ENCODE measurements at places on chromosomes 2 and 18.

DNA sequence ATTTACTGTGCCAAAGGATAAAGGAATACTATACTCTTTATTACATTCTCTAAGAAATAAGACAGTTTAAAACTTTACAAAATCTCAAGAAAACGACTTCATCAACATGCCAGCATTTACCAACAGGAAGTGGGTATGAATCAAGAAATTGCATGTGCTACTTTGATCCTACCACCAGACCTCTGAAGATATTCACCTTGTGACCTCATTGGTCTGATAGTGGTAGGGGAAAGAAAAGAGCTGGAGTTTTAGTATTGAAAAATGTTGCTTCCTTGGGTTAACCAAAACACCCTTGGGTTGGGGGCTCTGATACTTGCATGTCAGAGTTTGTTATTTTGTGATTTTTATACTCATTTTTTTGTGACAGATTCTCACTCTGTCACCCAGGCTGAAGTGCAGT lies 84.1 kb upstream of the LPIN2 start:
- DNase-seq = no peak

DNA sequence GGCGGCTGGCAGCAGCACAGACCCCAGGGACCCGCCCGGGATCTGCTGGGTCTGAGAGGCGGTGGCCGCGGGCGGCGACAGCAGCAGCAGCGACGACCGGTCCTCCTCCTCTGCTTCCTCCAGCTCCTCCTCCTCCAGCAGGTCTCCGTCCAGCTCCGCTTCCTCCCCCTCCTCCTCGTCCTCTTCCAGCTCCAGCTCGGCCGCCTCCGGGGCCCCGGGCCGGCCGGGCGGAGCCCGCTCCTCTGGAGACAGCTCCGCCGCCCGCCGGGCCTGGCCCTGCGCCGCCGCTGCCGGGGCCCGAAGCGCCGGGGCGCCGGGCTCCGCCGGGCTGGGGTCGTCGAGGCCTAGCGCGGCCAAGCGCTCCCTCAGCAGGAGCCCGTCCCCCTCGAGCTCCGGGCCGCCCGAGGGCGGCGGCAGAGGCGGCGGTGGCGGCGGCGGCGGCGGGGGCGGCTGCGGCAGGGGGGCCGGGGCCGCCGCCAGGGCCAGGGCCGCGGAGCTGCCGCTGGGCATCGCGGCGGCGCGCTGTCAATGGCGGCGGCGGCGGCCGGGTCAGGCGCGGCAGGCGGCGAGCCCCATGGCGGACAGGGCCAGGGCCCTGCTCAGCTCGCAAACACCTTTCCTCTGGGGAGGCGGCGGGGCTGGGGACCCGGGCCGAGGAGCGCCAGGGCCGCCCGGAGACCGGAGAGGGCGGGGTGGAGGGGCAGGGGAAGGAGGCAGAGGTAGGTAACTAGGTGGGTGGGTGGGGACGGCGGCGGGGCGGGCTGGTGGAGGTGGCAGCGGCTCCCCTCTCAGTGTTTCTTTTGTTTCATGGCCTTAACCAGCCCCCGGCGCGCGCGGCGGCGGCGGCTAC lies 445 bp downstream of the MEX3C start:
- DNase-seq = peak; percentile 15

DNA sequence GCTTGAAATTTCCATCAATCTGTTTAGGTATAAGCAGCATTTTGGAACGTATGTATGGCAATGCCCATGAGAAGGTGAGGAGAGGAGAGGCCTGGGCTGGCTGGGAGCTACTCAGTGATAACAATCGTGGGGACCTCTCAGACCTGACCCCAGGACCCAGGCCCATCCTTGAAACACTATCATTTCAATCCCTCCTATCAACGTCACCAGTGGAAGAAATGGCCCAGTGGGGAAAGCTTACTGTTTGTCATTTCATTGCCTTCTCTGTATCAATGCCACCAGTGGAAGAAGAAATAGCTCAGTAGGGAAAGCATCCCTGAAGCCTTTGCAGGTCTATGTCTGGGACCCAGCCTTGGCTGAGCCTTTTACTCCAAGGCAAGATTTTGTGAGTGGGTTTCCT lies 44.8 kb downstream of the ASB18 start:
- no peak for DNase-seq

DNA sequence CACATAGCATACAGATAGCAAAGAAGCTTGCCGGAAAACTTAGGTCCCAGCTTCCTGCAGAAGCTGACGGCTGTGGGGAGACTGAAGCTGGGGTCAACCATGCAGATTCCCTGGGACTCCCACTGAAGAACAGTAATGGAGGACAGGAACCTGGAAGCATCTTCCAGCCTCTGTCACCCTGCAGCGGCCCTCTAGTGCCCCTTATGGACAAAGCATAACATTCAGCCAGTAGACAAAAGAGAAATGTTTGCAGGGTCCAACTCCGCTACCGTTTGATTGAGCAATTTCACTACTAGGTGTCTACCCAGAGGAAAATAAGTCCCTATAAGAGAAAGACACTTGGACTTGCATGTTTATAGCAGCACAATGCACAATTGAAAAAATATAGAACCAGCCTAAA lies 460.6 kb downstream of the CNTNAP5 start:
- no peak for DNase-seq

- no peak for DNase-seq
Measured at GRCh38 chr18:10184776-10185175, 269.7 kb upstream of the APCDD1 start.

DNA sequence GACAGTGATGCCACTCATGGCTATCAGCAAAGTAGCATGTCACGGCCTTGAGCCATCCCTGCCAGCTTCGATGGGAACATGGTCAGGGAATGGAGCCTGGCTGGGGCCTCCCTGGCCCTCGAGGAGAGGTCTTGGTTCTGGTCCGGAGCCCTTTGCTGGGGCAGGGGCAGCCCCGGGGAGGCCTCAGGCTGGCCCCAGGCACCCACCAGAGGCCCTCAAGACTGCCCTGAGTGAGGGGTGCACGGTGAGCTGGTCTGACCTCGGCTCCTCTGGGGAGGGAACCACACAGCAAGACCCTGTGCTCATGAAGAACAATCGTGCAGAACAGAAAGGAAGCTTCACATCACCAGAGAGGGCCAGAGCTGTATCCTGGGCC lies 75.2 kb upstream of the OTOS start:
- no peak for DNase-seq

DNA sequence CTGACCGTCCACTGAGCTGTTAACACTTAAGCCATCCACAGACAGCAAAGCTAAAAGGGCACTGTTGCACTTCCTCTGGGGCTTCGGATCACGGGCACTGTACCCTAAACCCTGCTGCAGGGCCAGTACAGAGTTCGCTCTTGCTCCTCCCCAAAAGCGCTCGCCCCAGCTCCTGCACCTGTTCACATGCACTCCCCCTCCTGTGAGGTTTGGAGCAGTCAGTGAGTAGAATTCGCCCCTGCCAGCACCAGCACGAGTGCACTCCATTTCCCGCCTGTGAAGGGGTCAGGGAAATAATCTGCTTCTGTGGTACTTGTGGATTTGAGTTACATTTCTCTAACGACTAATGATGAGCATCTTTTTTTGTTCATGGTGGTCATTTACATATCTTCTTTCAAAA lies 158.8 kb downstream of the PTPRM start:
- no peak for DNase-seq

GRCh38 chr2:130336150-130336876 lies 6.4 kb upstream of the IMP4 start:
- no peak for DNase-seq

GRCh38 chr2:44547718-44548117 lies 186.0 kb downstream of the CAMKMT start:
- no peak for DNase-seq

DNA sequence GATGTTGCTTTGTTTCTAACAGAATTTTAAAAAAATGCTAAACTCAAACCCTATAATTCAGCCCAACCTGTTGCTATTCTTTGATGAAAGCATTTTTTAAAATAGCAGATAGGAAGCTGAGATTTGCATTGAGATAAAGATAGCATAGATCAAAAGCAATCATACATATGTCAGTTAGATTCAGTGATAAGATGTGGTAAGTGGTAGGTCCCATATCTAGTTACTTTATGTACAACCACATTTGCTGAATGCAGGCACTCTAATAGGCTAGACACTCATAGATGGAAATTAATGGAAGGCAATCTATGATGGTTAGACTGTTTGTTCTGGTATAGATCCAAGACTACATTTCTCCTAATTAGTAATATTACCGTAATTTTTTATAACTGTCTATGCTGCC lies 27.2 kb upstream of the C1D start:
- DNase-seq = no peak
